Stomach (tissue), 19 donors: ENCODE measurements at places on chromosomes 2 and 18. TPM values are rescaled to one million over a fixed set of nuclear protein-coding genes. Genes with fewer than 3 reads are reported as not detected.
A peak's percentile ranks its signal among the peaks of the same experiment; 100 is the strongest.

- no peak for DNase-seq
These were observed 10.3 kb downstream of the ZC3H15 start for GRCh38 chr2:186496401-186496800.

DNA sequence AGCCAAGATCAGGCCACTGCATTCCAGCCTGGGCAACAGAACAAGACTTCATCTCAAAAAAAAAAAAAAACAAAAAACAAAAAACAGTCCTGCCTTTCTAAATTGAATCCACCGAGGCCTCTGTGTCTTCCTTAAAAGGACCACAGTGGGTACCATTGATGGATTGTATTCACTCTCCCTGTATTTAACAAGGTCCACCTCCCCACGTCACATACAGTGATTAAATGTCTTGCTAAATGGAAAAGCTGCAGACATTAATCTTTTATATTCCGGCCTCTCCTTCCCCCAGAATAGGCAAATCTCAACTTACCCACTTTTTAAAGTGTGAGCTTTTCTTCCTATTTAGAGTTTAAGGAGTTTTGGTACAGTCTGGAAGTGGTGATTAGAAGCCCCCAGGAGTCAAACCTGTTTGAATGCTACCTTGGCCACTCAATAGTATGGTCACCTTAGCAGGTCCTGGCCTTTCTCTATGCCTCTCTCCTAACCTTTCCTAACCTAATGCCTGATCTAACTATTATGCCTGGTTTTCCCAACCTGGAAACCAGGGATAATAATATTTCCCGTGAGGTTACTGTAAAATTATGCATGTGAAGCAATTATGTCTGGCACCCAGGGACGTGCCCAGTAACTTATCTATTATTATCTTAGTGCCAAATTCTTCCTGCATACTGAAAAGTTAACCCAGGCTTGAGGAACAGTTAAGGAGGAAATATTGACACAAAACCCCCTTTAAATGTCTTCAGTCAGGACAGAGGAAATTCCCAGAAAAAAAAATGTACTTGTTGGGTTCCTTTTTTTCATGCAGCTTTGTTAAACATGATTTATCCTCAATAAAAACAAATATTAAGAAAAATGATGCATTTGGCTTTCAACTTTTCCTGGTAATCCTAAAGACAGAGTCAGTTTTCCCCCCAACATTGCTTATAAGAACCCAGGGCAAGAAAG lies 3.1 kb downstream of the NFE2L2 start:
- DNase-seq, result no peak

DNA sequence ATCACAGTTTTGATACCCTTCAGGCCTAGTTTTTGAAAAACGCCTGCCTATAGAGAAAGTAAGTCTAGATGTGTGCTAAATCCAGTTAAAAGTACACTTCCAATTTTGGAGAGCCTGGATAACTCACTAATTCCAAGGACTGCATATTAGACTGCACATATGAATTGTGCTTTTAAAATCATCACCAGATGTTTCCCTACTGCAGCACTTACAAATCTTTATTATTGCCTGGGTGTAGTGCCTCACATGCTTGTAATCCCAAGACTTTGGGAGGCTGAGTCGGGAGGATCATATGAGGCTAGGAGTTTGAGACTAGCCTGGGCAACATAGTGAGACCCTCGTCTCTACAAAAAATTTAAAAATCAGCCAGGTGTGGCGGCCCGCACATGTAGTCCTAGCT lies 35.9 kb upstream of the HTR2B start:
- DNase-seq, result no peak

DNA sequence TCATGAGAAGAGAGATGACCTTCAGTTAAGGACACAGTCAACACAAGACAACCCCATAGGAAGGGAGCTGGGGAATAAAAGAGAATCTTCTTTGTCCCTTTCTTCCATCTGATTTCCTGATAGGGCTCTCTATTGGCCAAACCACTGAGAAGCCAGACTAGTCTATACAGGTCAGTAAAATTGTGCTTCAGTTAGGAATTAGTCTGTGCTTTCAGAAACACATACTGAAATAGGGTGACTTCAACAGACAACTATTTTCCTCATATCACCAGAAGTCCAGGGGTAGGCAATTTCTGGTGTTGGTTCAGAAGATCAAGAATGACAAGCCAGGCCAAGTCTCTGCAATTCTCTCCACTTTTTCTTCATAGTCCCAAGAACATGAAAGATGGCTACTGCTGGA lies 151.7 kb upstream of the SP5 start:
- no peak for DNase-seq

GRCh38 chr2:176291809-176292283 lies 22.6 kb downstream of the MTX2 start:
- no peak for DNase-seq

DNA sequence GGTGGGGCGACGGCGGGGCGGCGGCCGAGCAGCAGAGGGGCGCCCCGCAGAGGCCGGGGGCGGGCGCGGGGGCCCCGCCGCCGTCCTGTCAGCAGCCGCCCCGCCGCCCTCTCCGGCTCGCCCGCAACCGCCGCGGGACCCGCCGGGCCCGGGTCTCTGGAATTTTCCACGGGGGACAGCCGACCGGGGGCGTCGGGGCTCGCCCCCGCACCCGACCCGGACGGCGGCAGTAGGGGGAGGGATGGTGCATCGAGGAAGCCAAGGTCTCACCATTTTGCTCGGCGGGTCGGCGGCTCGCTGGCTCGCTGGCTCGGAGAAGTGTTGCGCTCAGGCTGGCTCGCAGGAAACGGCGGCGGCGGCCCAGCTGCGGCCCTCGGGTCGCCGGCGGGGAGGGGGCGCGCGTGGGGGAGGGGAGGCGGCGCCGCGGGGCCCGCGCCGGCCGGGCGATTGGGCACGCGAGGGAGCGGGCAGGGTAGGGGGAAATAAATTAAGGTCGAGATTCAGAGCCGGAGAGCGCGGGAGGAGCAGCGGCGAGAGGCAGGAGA lies 405 bp downstream of the PPP3R1 start:
- DNase-seq, result peak; percentile 75

GRCh38 chr2:20525041-20526035 lies 78.5 kb downstream of the RHOB start:
- DNase-seq, result peak; percentile 45

DNA sequence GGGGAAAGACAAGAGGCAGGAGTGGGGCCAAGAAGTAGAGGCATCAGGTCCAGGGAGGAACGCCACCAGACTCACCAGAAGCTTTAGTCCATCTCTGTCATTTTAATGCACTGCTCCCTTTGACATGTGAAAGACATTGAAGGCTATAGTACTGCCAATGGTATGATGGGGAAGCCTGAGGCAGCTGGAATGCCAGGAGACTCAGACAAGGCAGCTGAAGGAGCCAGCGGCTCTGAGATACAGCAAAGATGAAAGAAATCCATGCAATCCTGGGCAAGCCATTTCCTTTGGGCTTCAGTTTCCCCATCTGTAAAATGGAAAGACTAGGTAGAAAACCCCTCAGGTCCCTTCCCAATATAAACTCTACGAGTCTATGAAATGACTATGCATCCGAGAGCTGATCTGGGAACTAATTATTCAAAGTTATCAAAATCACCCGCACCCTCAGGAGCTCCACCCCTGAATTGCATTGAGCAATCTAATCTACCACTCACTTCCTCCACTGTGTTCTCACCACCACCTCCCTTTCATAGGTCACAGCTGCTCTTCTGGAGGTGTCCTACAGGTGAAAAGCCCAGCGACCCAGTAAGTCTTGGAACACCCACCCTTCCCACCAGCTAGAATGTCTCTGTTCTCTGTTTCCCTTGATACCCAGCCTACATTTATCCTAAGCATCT lies 3.1 kb downstream of the CXCR2 start:
- no peak for DNase-seq

DNA sequence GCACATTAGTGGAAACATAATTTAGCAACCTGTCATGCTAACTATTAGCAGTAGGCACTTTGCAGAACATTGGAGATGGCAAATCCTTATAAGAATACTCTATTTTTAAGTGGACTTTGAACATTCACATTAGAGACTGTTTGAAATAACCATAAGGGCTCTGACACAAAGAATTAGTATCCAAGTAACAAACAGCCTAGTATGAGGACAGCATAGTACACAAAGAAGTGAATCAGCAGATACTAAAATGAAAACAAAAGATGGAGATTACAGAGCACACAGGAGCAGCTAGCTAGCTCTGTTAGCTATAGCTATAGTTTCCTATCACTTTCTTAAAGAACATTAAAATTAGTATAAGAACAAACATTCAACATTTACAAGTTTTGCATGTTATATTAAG lies 256.3 kb upstream of the SPOPL start:
- DNase-seq, result peak; percentile 23

DNA sequence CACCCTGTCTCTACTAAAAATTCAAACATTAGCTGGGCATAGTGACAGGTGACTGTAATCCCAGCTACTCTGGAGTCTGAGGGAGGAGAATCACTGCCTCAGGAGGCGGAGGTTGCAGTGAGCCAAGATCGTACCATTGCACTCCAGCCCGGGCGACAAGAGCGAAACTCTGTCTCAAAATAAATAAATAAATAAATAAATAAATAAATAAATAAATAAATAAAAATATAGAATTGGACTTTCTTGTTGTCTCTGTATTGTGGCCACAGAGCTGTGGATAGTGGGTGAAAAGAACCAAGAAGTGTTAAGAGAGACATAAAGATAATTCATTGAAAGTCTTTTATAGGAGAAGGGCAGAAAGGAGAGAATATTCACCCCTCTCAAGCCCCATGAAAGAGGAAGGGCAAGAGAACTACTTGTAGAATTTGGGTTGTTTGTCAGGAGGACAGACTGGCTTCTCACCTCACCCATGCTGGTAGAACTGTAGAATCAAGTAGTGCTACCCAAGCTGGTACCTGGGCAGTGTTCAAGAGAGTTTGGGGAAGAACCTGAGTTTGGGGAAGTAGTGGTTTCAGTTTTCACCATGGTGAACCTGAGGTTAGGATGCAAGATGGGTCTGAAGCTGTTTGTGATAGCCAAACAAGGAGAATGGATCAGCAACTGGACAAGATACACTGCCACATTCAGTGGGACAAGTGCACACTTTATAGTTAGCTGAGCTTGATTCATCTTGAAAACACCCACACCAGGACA lies 256.5 kb downstream of the CD226 start:
- DNase-seq, result no peak

DNA sequence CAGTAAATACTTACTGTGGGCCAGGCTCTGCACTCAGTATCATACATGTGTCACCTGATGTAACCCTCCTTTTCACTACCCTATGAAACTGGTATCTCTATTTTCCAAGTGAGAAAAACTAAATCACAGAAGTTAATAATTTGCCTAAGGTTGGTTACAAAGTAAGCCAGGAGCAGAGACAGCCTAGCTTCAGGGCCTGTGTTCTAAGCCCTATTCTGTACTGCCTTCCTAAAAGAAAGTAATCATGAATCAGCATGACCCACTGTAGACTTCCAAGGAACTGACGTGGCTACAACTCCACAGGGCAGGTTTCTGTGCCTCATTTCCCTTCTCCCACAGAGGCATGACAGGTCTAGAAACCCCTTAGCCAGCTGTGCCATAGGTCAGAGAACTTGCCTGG lies 14.3 kb downstream of the ZNF142 start:
- DNase-seq, result no peak

DNA sequence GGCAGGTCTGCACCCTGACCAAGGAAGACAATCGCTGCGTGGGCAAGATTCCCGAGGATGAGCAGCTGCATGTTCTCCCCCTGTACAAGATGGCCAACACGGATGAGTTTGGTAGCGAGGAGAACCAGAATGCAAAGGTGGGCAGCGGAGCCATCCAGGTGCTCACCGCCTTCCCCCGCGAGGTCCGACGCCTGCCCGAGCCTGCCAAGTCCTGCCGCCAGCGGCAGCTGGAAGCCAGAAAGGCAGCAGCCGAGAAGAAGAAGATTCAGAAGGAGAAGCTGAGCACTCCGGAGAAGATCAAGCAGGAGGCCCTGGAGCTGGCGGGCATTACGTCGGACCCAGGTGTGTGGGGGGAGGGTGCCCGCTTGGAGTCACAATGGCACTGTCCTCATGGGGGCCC lies 48.4 kb downstream of the BOLA3 start:
- DNase-seq, result no peak

GRCh38 chr2:237126519-237127174 lies 41.0 kb downstream of the COPS8 start:
- no peak for DNase-seq

DNA sequence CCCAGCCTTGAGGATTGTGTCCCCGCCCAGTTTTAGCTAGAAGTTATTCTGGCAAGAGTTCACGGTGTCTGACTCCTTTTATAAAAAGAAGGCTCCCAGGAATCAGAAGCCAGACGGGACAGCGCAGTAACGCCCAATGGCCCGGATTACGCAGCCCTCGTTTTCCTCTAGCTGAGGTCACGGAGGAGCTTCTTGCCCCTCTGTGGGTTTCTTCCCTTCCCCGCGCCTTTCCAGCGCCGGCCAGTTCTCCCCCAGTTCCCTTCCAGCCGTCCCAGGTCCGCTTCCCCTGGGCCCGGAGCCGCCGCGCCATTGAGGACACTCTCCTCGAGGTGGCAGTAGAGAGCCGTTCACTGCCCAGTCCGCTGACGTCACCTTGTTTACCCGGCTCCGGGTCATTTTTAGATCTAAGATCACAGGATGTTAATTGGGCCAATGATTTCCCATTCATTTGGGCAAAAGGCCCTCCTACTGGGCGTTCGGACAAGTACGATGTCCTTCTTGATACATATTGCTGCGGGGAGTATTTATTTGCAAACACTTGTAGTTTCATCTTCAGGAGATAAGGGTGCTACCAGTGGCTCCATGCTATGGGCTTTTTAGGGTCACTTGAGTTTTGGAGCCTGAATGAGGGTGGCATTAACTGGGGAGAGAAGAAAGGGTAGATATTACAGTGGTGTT lies 81.5 kb upstream of the PPM1B start:
- peak; percentile 90 for DNase-seq

- DNase-seq, result no peak
These were observed 212.4 kb downstream of the RPIA start for GRCh38 chr2:88903749-88904353.

DNA sequence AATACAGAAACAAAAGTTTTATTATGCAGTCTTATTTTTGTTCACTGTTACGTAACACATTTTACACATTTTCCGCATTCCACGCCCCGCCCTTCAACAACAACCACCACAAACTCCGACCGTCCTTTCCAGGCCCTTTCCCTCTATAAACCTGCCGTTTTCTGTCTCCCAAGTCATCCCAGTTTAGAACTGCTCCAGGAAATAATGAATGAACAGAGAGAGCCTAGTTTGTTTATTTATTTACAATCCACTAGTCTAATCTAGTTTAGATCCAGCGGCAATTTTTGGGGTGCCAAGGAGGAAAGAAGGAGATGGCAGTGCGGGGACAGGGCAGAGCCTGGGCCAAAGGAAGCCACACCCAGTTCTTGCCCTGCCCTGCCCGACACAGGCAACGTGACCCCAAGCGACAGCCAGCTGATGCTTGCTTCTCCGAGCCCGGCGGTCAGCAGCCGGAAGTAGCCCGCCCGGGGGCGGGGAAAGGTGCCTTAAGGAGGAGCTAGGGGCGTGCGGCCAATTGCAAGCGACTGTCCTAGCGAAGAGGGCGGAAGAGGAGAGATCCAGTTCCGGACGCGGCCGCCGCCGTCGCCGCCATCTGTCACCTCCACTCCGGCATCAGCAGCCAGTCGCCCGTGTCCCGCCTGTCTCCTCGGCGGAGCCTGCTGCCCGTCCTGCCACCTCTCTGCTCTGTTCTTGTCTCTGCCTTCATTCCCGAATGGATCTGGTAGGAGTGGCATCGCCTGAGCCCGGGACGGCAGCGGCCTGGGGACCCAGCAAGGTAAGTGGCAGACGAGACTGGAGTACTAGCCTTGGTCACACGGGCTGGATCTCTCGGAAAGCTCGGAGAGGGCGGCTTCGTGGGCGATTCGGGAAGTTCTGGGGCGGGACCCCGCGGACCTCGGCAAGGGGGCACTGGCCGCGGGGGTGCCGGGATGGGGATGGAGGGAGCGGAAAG lies at the start of gene RIOK3:
RIOK3 (plus strand) TSS at position 560 of the 952 bp plus-strand sequence; CDS start at position 713, 153 bp downstream.
- DNase-seq, result peak; percentile 98

GRCh38 chr2:55099878-55100820 lies 49.9 kb upstream of the RTN4 start:
- no peak for DNase-seq

The ANKRD29 gene
- 2.0 TPM for total RNA-seq

The EGR4 gene
- not detected for total RNA-seq

The CCDC102B gene
- total RNA-seq, result 16.9 TPM
